ENCODE measurements at places on chromosomes 3 and 15.

GRCh38 chr15:98654790-98655360, 6.5 kb downstream of the IGF1R start:
- DNase-seq = no peak

DNA sequence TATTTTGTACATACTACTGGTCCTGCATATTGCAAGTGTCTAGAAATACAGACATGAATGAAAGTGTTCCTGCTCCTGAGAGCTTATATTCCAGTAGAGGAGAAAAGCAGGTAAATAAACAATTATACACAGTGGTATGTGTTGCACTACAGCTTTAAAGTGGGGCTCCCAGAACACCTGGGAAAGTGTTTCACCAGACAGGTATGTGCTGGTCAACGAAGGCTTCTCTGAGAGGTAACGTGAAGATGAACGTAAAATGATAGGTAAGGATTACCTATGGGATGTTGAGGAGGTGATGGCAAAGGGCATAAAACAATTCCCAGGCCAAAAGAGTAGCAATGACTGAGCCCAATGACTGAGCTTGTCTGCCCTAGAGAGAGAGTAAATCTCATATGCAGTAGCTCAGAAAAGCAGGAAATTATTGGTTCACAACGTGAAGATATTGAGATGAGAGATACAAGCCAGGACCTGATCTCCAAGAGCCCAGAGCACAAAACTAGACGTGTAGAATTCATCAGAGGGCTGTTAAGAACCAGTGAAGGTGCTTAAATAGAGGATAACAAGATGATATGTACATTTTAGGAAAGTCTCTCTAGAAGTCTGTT, 459.1 kb upstream of the BCHE start:
- no peak for DNase-seq

- DNase-seq = no peak
Measured at GRCh38 chr3:7744850-7745249, 756.8 kb upstream of the LMCD1 start.

DNA sequence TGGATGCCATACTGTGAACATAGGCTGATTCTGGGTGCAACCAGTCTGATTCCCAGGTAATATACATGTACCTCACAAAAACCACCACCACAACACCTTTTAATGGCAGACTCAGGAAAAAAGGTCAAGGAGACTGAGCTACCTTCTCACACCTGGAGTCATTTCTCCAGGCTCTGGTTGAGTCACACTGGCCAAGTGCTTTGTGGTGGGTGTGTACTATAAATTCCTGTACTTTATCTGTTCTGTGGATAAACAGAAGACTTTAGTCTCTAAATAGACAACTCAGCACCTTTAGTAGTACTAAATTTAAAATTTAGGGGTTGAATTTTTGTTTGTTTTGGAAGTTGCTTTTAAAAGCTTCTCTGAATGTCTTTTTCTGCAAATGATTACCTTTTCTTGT, 46.7 kb downstream of the TOP2B start:
- peak; percentile 49 for DNase-seq

GRCh38 chr3:150083655-150084042, 113.0 kb upstream of the PFN2 start:
- no peak for DNase-seq

DNA sequence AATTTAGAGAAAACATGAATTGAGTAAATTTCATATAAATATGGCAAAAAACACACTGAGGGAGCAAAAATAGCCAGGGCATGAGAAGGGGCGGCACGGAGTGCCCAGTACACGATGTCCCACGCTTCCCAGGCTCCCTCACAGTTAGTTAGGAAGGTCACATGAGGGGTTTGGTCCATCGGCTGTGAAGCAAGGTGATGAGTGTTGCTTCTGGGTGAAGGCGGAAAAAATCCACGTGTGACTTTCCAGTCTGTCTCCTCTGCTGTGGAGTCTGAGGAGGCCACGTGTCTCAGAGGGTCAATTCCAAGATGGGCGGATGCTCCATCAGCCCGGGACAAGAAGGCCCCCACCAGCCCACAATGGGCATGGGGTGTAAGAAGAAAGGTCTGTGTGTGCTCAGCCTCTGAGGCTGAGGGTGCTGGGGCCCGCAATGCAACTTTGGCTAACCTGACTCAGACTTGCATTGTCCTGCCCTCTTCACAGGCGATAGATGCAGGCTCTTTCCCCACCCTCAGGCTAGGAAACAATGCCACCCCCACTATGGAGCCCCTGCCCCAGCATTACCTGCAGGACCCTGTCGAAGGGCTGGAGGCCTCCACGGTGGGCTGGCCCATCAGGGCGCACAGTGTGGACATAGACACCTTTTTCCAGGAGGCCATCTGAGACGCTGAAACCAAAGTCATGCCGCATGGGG, 45.7 kb downstream of the GRIP2 start:
- DNase-seq = no peak

Data from small intestine (tissue), 16 donors.